Sigmoid colon (tissue), 7 donors: ENCODE measurements at places on chromosomes 7 and 10. TPM values are rescaled to one million over a fixed set of nuclear protein-coding genes. Genes with fewer than 3 reads are reported as not detected.

DNA sequence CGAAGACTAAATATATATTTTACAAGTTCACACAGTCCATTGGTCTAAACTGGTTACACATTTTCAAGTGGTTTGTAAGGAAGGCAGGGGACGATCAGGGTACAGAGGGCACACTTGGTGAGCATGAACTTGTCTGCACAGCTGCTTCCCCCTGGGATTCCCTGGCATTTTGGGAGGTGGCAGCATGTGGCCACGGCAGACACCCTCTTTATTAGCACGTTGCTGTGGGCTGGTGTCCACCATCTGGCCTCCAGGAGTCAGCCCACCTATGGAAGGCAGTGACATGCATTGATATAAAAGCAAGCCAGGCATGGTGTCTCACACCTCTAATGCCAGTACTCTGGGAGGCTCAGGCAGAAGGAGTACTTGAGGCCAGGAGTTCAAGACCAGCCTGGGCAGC is 350.2 kb downstream of the TYW1 start:
- DNase-seq, result peak; percentile 10

DNA sequence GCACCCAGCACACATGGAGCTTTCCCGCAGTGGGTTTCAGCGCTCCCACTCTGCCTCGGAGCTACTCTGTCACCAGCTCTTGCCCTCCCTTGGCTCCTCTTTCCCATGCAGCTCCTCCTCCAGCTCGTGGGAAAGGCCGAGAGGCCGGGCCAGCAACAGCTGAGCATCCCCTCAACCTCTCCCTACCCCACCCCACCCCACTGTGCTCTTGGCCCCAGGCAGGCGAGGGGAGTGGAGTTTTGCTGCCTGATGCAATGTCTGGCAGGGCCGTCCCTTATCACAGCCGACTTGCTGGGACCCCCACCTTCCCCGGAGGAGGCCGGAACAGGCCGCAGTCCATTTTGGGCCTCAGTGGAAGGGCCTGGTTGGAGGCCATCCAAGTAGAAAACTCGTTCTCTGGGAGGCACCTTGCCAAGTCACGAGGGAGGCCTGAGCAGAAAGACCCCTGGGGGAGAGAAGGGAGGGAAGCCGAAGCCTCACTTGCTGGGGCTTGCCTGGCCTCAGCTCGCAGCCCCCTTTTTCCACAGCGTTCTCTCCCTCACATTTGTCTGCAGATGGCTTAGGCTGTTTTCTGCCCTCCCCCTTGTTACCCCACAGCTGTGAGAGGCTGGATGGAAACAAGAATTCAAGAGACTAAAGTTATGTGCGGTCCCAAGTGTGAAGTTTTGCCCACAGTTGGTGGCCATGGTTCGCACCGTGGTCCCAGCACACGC is 35.3 kb downstream of the CHST3 start:
- peak; percentile 94 for DNase-seq

GRCh38 chr7:8699875-8700624 is 266.6 kb downstream of the NXPH1 start:
- no peak for DNase-seq

The CTAGE8 gene
- total RNA-seq, result 1.7 TPM

GRCh38 chr10:114328874-114329273 is 75.4 kb downstream of the AFAP1L2 start:
- no peak for DNase-seq

DNA sequence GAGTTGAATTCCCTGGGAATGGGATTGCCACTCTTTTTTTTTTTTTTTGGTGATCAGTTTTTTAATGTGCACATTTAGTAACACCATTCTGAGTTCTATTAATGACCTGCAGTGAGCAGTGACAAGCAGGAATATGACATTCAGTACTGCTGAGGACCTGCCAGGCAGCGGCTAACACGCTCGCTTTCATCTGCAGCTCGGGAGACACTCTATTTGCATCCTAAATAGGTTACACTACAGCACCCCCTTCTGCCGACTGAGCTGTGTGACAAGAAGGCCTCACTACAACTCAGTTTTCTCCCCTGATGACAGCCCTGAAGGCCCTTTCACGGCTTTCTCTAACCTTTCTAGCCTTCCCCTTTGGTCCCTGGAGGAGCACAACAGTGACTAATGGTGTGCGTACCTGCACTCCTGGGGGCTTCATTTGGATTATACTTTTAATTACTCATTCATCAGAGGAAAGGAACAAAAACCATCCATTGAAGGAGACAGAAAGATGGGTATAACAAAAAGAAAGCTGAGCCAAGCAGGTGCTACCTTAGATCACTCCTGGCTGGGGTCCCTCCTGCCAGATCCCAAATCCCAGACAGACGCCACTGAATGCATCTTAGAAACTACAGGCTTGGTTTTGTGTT is 872.4 kb downstream of the LRMDA start:
- DNase-seq, result peak; percentile 80

GRCh38 chr7:13042605-13043236 is 355.3 kb downstream of the ARL4A start:
- no peak for DNase-seq

The AKR1C1 gene
- total RNA-seq, result 14.6 TPM

GRCh38 chr10:113982769-113983168 is 60.9 kb upstream of the ADRB1 start:
- DNase-seq, result no peak

GRCh38 chr7:16982640-16983350 is 101.0 kb upstream of the AGR3 start:
- DNase-seq, result no peak

The HNRNPH3 gene
- total RNA-seq, result 60.2 TPM

The PLAC9 gene
- 7.6 TPM for total RNA-seq

The DKK1 gene
- total RNA-seq, result 2.8 TPM

- no peak for DNase-seq
Measured at GRCh38 chr7:35508623-35509400, 186.1 kb downstream of the HERPUD2 start.

The C7orf57 gene
- not detected for total RNA-seq

DNA sequence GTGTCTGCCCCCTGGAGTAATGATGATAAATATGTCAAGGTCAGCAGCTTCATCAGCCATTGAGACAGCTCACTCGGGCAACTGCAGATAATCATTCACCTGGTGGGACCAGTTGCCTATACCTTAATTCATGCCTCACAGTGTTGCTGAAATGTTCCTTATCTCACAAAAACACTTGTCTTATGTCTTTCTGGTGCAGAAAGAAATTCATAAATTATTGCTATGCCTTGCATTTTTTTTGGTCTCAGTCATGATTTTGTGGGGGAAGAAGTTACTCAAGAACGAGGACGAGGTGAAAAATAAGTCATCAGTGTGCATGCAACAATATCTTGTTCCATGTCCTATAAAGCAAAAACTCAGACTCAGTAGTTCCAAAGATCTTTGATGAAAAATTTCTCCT is 16.0 kb downstream of the TRIL start:
- DNase-seq, result no peak

GRCh38 chr7:149689291-149689721 is 84.1 kb downstream of the ZNF467 start:
- no peak for DNase-seq

DNA sequence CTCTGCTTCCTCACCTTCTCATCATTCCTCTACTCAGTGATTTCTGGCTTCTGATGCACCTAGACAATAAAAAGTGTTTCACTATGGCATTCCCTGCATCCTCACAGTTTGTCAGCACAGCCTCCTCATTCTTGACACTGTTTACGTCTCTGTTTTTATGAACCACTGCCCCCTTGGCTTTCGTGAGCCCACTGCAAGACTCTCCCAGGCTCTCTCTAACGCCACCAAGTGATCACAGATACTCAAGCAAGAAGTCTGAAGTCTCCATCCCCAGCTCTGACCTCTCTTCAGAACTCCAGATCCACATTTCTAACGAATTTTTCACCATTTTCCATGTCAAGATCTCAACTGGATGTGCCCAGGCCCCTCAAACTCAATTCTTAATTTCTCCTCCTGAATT is 8.9 kb downstream of the SLC16A9 start:
- DNase-seq, result no peak

- no peak for DNase-seq
Measured at GRCh38 chr7:77326131-77326530, 90.0 kb downstream of the GSAP start.

DNA sequence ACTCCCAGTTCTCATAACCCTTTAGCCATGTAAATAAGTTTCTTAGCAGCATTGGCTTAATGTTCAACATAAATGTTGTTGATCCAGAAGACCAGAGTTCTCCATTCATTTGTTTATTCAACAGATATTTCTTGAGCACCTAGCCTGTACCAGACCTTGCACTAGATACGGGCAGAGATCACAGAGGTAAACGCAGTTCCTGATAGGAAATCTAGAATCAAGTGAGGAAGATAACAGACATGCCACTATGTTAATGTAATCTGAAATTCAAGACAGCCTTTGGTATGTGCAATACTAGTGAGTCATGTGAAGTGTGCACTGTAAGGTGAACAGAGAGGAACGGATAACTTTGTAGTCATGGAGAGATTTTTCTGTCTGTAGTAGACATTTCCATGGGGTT is 3.0 kb downstream of the BUB3 start:
- no peak for DNase-seq

- no peak for DNase-seq
Measured at GRCh38 chr10:108375691-108376090, 1211.2 kb upstream of the SORCS1 start.

DNA sequence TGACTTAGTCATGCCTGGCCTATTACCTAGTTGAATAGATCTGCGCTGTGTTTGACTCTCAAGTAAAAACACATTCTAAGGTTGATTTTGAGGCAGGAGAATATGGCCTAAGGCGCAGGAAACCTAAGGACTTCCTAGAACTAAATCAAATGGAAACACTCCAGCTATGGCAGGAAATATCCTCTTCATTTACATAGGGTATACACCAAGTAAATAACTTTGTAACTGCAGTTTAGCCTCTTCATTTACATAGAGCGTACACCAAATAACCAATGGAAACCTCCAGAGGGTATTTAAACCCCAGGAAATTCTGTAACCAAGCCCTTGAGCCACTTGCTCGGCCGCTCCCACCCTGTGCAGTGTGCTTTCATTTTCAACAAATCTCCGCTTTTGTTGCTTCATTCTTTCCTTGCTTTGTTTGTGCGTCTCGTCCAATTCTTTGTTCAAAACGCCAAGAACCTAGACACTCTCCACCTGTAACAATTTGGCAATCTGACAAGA is 35.6 kb upstream of the XRCC2 start:
- DNase-seq, result no peak

The AGR2 gene
- not detected for total RNA-seq

GRCh38 chr7:17940951-17941431 is 697 bp upstream of the SNX13 start:
- DNase-seq, result no peak

The ARHGAP22 gene
- total RNA-seq, result 4.7 TPM

- no peak for DNase-seq
Measured at GRCh38 chr10:91672021-91672608, 39.2 kb upstream of the PPP1R3C start.

The OPN1SW gene
- not detected for total RNA-seq

The NXPH1 gene
- total RNA-seq, result not detected

GRCh38 chr7:73530800-73531199 is 8.7 kb upstream of the BAZ1B start:
- DNase-seq, result no peak

DNA sequence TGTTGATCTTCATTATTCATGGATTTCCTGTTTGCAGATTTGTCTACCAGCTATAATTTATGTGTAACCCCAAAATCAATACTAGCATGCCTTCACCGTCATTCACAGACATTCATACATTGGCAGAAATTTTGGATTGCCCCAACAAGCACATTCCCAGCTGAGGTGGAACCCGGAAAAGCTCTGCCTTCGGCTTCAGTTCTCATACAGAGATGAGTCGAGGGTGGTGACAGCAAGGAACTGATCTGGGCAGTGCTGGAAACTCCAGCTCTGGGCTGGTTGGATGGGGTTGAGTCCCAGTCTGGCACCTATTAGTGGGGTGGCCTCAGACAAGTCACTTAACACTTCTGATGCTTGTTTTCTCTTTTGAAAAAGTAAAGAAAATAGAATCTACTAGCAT is 267.5 kb downstream of the SNX13 start:
- DNase-seq, result no peak

The SLC26A5 gene
- total RNA-seq, result not detected

DNA sequence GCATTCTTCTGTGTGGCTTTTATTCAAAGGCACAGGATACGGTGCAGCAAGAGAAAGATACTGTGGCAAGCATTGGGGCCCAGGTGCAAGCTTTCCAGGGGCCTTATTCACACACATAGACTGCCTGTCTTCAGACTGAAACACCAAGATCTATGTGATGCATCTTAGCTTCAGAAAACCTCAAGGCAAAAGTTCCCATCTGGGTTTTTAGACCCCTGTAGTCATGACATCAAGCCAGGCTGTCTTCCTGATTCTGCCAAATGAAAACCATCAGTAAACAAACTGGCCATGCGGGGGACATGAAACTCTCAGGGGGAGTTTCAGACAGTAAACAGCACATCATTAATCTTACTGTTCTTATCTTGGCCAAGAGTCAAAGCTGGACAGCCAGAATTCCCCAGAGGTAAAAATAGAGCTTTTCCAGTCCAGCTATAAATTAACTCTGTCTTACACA is 9.8 kb downstream of the AGBL3 start:
- DNase-seq, result no peak

DNA sequence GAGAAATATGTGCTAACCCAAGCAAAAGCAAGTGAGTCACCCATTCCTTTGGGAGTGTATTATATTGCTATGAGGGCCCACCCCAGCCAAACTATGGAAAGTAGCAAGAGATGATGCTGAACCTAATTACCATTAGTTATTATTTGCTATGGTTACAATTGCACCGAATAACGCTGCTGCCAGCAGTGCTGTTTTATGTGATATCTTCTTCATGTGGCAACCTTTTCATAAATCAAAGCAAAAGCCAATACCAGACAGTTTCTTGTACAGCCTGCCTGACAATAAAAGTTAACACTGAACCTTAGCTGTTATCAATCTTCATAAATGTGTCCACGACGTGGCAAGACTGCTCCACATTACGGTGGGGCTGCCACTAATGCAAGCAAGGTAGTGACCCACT is 241.7 kb upstream of the PLXNA4 start:
- no peak for DNase-seq

The UFSP1 gene
- total RNA-seq, result 2.4 TPM

The SNX8 gene
- 10.3 TPM for total RNA-seq

The GJD4 gene
- not detected for total RNA-seq

The CPEB3 gene
- 7.2 TPM for total RNA-seq

The MYL10 gene
- not detected for total RNA-seq

- peak; percentile 67 for DNase-seq
Measured at GRCh38 chr10:86953747-86954680, 3.4 kb downstream of the MMRN2 start.

The LDB1 gene
- total RNA-seq, result 78.7 TPM
